Stimulated activated naive CD4-positive, alpha-beta T cell (primary cell): ENCODE measurements at places on chromosomes 7 and 10.

- DNase-seq = no peak
Observed at GRCh38 chr7:46076527-46076926, 155.5 kb upstream of the IGFBP3 start.

- DNase-seq = peak; percentile 39
Observed at GRCh38 chr7:32890010-32890792, 1.4 kb downstream of the KBTBD2 start.

GRCh38 chr7:159038066-159038465, 106.6 kb downstream of the VIPR2 start:
- no peak for DNase-seq

- DNase-seq = no peak
Observed at GRCh38 chr7:25804154-25804553, 347.8 kb upstream of the NFE2L3 start.

DNA sequence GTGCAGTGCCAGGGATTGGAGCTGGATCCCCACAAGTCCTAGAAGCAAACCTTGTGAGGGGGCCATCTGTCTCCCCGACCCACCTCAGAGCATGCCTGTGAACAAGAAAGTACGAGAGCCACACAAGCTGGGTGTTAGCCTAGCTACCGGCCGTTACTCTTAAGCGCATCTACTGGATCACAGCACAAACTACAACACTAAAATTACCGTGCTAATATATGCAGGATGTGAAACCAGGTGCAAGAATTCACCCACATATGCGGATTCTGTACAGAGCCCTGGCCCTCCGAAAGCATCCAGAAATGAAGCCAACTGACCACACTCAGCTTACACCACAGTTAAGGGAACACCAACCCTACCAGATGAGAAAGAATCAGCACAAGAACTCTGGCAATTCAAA, 16.0 kb upstream of the PRSS1 start:
- no peak for DNase-seq

DNA sequence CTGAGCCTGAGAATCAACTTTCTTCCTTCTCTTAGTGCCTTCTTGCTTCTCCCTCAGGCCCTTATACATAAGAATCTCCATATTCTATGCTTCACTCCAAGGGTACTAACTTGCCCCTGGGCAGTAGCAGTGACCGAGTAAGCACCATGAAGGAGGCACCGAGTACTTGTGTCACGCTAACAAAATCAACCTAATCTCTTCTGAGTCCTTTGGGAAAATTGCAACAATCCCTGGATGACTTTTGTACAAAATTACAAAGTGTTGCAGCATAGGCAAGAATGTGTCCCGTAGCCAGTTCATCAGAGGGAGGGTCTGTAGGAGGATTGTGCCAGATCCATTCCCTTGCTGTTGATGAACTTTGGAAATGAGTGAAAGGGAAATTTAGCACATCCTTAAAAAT, 80.4 kb upstream of the EEPD1 start:
- DNase-seq = no peak

DNA sequence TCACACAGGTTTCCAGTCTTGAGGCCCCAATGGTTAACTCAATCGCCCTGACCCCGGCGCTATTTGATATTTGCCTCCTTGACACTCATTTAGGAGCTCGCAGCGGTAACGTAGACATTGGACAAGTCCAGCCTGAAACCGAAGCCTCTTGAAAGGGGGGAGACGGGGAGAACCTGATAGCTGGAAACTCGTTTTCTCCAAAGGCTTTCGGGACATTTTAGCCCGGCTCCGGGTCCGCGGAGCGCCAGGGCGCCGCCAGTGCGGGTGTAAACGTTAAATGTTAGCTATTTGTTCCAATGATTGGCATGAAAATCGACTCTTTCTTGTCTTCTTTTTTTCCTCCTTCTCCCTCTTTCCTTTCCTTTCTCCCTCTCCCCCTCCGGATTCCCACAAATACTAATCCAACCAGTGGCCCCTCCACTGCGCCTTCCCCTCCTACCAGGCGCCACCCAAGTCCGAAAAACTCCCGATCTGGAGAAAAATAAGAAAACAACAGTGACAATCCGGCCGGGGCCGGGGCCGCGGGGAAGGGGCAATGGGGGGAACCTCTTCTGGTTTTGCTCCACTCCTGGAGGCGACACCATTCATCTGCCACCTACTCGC, 17.2 kb upstream of the GATA3 start:
- DNase-seq = peak; percentile 28

DNA sequence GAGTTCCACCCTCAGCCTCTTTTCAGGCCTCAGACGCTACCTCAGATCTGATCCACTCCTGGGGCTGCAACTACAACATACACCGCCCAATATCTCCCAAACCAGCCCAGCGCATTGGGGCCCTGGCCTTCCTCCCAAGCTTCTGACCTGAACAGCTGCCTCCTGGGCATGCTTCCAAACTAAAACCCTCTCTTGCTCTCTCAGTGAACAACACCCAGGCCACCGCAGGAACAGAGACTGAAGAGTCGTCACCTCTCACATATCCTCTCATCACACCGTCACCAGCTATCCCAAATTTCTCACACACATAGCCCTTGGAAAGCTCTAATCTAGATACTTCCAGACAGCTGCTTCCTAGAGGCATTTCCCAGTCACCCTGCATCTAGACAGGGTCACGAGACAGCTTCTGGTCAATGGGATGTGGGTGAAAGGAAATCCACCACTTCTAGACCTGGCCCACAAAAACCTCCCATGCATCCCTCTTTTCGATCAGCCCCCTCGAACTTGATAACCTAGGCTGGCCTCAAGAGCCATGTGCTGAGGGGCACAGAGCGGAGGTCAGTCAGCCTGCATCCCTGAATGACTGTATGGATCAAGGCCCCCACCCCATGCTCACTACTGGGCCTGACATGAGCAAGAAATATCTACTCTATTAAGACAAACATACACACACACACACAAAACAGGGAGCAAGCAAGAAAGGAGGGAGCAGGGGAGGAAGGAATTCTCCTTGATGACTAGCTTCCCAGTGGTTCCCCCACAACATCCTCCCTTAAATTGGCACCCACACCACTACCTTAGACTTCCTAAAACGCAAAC, 1.8 kb downstream of the PARP12 start:
- no peak for DNase-seq

- DNase-seq = no peak
Observed at GRCh38 chr7:66735154-66735553, 5.4 kb upstream of the RABGEF1 start.

DNA sequence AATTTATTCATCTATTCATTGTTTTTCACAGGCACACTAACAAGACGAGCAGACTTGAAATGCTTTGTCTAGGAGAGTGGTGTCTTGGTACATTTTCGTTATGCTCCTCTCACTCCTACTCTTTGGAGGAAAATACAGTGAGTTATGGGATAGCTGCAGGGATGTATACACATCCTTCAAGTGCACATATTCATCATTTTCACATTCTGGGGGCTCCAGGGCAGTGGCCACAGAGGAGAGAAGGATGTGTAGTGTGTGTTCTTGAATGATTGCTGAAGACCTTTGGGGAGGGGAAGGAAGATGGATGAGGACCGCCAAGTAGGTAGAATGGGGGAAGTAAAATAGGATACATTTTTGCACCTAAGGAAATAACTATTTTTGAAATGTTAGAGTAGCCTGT, 34.8 kb upstream of the ORC5 start:
- no peak for DNase-seq

GRCh38 chr10:104809288-104810090, 168.4 kb downstream of the SORCS3 start:
- DNase-seq = no peak

- DNase-seq = no peak
Observed at GRCh38 chr10:86194684-86195083, 171.9 kb downstream of the GRID1 start.

GRCh38 chr10:103564116-103564501, 70.6 kb downstream of the NEURL1 start:
- DNase-seq = no peak

GRCh38 chr10:94083662-94084265, 90.0 kb downstream of the PLCE1 start:
- no peak for DNase-seq

DNA sequence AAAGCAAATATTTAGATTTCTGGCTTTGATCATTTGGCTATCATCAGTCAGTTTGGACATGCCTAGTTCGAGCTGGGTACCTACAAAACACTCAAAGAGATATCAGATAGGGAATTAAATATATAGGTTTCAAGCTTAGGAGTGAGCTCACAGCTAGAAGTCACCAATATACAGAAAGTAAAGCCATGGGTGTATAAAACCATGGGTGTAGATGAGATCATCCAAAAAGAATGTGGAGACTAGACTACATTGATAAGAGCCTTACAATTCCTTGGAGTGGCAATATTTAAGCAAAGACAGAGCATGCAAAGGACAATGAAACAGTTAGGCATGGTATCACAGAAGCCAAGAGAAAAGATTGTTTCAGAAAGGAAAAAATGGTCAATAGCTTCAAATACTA, 7.2 kb upstream of the RALA start:
- DNase-seq = no peak

- DNase-seq = no peak
Observed at GRCh38 chr7:12712236-12712635, 24.8 kb downstream of the ARL4A start.

GRCh38 chr10:30784524-30784896, 155.0 kb upstream of the LYZL2 start:
- peak; percentile 43 for DNase-seq

DNA sequence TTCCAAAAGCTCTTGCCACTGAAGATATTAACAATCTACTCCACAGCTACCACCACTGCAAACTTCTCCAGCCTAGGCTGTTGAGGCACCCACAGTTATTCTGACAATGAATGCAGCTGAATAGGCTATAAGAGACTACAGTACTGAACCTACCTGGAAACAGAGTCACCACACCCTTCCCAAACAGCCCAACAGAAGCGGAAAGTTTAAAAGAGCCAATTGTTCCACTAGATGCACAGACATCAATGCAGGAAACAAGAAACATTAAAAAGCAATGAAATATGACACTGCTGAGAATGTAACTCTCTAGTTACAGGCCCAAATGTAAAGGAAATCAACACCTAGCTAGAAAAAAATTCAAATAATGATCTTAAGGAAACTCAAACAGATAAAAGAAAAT, 64.5 kb upstream of the PLA2G12B start:
- DNase-seq = no peak
